Posterior cingulate gyrus (tissue), 11 donors: ENCODE measurements at places on chromosomes 16 and 17.

DNA sequence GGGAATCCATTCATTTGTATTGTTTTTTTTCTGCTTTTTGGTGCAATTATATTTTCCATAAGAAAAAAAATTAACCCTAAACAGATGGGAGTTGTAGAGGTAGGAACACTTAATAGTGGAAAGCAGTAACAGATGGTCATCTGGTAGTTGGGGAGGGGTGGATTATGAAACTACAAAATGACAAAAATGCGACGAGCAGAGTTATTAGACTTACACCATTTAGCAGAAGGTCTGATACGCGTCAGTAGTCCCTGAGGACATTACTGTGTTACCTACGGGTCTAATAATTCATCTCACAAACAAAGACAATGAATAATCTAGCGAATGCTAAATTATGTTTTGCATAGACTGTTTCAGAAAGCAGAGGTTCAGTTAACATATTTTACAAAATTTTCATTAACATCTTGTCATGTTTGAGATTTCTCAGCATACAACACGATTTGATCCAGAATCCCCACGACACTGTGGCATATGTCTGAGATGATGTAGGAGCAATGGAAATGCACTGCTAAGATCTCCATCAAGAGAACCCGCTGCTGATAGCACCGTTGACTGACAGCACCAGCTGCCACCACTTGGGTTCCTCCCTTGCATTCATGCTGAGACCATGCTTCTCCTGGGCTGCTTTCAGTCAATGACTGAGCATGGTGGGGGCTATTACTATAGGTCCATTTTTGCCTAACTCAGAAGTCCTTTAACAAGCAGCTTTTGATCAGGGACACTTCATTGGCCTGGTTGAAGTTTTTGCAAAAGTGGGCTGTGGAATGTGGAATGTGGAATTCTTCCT, 182.2 kb upstream of the CPHXL start:
- DNase-seq = no peak

- no peak for DNase-seq
Observed at GRCh38 chr17:40150276-40150675, 9.9 kb downstream of the CASC3 start.

DNA sequence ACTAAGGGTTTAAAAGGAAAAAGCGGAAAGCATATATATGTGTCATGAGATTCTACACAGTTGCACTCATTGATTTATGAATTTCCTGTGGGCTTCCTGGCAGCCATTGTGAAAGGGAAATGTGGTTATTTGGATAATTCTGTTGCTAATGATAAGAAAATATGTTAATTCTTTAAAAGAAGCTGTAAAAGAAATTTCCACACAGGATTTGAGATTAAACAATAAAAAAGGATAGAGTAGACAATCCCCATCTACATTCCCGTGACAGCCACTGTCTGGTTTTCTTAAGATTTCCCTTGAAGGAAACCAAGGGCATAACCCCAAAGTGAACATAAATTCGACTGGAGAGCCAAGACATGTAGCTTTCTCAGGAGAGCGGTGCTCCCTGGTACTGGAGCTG, 397.5 kb downstream of the CPPED1 start:
- DNase-seq = no peak

- DNase-seq = no peak
Observed at GRCh38 chr16:24396350-24397271, 140.5 kb downstream of the CACNG3 start.

- DNase-seq = no peak
Observed at GRCh38 chr17:66675273-66675990, 159.5 kb upstream of the CACNG5 start.

DNA sequence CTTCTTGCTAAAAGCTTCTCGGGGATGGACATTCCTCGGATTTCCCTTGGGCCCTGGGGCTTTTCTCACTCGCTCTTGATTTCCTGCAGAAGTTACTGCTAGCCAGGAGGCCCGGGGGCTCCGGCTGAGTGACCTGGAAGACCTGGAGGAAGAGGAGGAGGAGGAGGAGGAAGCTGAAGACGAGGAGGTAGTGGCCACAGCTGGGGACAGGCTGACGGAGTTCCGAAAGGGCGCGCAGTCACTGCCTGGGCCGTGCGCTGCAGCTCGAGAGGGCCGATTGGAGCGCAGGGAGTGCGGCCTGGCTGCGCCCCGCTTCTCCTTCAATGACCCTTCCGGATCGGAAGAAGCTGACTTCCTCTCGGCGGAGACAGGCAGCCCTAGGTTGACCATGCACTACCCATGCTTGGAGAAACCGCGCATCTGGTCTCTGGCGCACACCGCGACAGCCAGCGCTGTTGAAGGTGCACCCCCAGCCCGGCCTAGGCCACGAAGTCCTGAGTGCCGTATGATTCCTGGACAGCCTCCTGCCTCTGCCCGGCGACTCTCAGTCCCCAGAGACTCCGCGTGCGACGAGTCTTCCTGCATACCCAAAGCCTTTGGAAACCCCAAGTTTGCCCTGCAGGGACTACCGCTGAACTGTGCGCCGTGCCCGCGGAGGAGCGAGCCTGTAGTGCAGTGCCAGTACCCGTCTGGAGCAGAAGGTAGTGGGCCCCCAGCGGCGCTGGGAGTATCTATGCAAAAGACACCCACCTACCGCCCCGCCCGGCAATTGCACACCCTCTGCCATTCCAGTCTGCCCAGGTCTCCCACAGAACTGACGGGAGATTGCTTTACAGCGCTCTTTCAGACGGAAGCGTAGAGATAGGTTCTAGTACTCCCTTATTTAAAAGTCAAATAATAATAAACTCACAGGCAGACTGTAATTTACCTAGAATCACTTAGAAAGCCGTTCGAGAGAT, 4.9 kb downstream of the IRX6 start:
- no peak for DNase-seq

DNA sequence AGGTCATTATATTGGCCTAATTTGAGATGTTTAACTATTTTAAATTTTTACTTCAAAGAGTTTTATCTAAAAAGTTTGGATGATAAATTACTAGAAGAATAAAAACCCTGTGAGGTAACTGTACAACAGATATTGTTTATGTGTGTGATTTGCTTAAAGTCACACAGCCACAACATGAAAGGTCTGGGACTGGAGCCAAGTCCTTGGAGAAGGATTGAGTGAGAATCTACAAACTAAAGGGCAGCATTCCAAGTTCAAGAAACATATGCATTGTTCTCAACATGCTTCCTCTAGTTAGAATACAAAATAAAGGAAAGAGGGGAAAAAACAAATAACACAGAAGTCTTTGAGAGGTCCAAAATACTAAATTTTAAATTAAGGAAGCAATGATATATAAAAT, 131.5 kb upstream of the MON1B start:
- no peak for DNase-seq

GRCh38 chr16:53053967-53054669, 673 bp upstream of the CHD9 start:
- DNase-seq = no peak

DNA sequence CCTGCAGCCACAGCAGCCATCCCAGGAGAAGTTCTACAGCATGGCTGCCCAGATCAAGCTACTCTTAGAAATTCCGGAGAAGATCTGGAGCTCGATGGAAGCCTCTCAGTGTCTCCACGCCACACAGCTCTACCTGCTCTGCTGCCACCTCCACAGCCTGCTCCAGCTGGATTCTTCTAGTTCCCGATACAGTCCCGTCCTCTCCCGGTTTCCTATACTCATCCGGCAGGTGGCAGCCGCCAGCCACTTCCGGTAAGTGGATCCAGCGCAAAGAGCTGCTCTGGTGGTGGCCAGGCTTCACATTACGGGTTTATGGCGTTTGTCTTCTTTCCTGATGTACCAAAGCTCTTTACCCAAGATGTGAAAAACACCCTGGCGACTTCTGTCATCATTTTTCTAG, 3.6 kb downstream of the COG1 start:
- no peak for DNase-seq

GRCh38 chr17:29151567-29151966, 28.6 kb downstream of the MYO18A start:
- DNase-seq = peak; percentile 91
